Activated T-cell treated with anti-CD3 and anti-CD28 coated beads, Interleukin-2, amount 50 U/mL, for 72 hours (primary cell): ENCODE measurements at places on chromosomes 4 and X. TPM values are rescaled to one million over a fixed set of nuclear protein-coding genes. Genes with fewer than 3 reads are reported as not detected.
A peak's percentile ranks its signal among the peaks of the same experiment; 100 is the strongest.

DNA sequence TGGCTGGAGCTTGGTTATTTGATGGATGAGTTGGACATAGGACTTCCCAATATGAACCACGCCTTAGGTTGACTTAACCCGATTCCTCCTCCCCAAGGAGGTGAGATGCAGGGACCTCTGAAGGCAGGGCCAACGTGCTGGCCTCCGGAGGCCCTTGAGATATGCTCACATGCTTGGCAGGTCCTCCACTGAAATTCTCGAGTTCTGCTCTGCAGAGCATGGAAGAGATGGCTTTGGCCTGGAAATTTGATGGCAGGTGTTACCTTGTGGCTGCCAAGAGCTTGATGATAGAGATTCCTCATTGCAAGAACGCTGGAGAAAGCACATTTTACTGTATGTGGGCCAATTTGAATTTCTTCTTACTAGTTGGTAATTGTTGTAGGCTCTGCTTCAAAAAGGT, 117.4 kb upstream of the LIMCH1 start:
- H3K27me3 ChIP-seq: no peaks in the 10 kb centered on the region
- H3K36me3 ChIP-seq: no peaks in the 10 kb centered on the region
- H3K27ac ChIP-seq: no peak overlapping the region
- no peak for DNase-seq
- no peak overlapping the region for H3K4me3 ChIP-seq

GRCh38 chr4:36771411-36772153, 473.0 kb upstream of the NWD2 start:
- no peak overlapping the region for H3K4me3 ChIP-seq
- DNase-seq: no peak
- no peak overlapping the region for H3K27ac ChIP-seq
- peaks cover 8% of the 10 kb centered on the region for H3K4me1 ChIP-seq
- H3K36me3 ChIP-seq: no peaks in the 10 kb centered on the region
- no peaks in the 10 kb centered on the region for H3K27me3 ChIP-seq

DNA sequence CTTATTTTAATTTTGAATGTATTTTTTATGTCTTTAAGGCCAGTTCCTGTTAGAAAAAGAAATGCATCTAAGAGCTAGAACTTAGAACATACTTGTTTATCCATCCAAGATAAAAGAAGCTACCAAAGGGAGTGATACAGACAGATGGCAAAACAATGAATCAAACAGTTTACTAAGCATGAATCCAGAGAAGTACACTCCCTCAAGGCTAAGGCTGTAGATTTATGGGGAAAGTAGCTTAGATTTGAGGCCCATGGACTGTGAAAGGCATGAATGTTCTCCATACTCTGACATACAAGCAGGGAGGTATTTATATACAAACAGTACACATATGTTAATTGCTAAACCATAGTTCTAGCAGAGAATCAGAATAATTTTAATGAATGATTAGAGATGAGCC, 255.3 kb upstream of the NRK start:
- no peak overlapping the region for H3K4me3 ChIP-seq
- no peaks in the 10 kb centered on the region for H3K36me3 ChIP-seq
- no peaks in the 10 kb centered on the region for H3K27me3 ChIP-seq
- no peak overlapping the region for H3K27ac ChIP-seq
- H3K4me1 ChIP-seq: no peaks in the 10 kb centered on the region

Gene SFRP2
- total RNA-seq: not detected

DNA sequence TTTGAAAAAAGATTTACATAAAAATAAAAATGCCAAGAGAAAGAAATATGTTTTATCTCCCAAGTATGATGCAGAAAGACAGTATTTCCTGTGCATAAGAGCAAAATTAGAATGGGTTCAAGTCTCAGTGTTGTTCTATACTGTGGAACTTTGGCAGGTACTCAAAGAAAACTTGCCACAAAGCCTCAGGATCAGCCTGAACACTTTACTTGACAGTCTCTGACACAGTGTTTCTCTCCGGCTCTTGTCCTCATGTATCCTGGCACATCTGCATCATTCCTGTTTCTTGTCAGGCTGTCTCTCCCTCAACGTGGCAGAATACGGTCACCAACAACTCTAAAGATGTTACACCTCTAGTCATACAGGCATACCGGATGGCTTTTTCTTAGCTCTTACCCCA, 273.7 kb downstream of the ARHGAP24 start:
- no peaks in the 10 kb centered on the region for H3K36me3 ChIP-seq
- no peaks in the 10 kb centered on the region for H3K27me3 ChIP-seq
- H3K27ac ChIP-seq: no peak overlapping the region
- H3K4me3 ChIP-seq: no peak overlapping the region
- H3K4me1 ChIP-seq: no peaks in the 10 kb centered on the region

DNA sequence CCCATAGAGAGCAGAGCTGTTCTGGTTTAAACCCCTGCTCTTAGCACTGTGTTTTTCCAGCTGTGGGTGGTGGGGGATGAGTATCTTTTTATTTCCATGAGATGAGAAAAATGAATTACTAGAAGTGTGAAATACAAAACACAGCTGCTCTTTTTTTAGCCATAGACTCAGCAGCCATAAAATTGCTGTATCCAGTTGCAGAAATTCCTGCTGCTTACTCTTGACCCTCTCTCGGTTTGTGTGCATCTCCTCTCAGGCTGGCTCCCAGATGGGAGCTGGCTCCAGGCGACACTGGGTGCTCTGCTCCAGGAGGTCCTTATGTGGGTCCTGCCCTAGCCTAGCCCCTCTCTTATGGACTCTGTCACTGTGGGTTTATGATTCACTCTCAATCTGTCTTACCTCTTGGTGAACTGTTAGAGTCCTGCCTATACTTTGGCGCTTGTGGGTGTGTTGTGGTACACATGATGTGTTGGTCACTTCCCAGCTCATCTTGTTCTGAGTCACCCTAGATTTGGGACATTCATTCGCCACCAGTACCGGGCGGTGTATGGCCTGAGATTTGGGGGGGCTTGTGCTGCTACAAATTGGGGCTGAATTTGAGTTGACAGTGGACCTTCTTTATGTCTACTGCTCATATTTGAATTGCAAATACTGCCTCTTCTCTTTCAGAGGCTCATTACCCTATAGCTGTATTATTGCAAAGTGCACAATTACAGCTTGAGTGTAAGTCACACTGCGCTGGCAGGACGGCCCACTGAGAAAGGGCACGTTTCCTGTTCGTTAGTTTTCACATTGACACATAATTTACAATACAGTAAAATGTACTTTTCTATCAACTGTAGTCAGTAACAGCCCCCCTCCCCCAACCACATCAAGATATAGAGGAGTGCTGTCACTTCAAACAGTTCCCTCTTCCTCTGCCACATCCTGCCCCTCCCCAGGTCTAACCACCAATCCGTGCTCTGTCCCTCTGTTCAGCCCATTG, 46.9 kb upstream of the MSANTD1 start:
- H3K4me3 ChIP-seq: peak overlapping the region; percentile 60
- H3K27me3 ChIP-seq: no peaks in the 10 kb centered on the region
- H3K27ac ChIP-seq: peak overlapping the region; percentile 62
- DNase-seq: peak; percentile 73

Gene CSTF2
- total RNA-seq: 32.8 TPM

GRCh38 chr4:185096032-185096653, 46.9 kb upstream of the SLC25A4 start:
- H3K27me3 ChIP-seq: peaks cover 17% of the 10 kb centered on the region
- DNase-seq: peak; percentile 14
- H3K4me1 ChIP-seq: no peaks in the 10 kb centered on the region
- H3K4me3 ChIP-seq: no peak overlapping the region
- H3K36me3 ChIP-seq: no peaks in the 10 kb centered on the region
- H3K27ac ChIP-seq: no peak overlapping the region

GRCh38 chr4:163484906-163485305, 9.6 kb upstream of the TMA16 start:
- no peak overlapping the region for H3K27ac ChIP-seq
- no peaks in the 10 kb centered on the region for H3K36me3 ChIP-seq
- DNase-seq: peak; percentile 61
- no peak overlapping the region for H3K4me3 ChIP-seq
- peaks cover 11% of the 10 kb centered on the region for H3K27me3 ChIP-seq
- no peaks in the 10 kb centered on the region for H3K4me1 ChIP-seq

Gene SCARB2
- total RNA-seq: 5.1 TPM

DNA sequence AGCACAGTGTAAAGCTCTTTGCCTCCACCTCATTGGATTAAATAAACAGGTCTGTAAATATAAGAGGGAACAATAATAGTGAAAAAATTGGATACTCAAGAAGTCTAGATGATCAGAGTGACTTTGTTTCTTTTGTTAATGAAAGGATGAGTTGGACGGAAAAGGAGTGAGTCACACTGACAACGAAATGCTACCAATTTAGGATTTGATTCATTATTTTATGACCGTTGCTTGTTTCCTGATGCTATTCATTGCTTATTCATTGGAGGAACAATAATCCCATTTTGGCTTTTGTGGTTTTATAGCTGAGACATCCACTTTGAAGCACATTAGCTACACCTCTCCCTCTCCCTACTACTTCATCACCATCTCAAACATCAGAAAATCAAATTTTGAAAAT, 74.4 kb upstream of the DYNLT3 start:
- no peak for DNase-seq
- H3K4me3 ChIP-seq: no peak overlapping the region
- no peaks in the 10 kb centered on the region for H3K36me3 ChIP-seq
- H3K4me1 ChIP-seq: peaks cover 4% of the 10 kb centered on the region
- no peak overlapping the region for H3K27ac ChIP-seq

DNA sequence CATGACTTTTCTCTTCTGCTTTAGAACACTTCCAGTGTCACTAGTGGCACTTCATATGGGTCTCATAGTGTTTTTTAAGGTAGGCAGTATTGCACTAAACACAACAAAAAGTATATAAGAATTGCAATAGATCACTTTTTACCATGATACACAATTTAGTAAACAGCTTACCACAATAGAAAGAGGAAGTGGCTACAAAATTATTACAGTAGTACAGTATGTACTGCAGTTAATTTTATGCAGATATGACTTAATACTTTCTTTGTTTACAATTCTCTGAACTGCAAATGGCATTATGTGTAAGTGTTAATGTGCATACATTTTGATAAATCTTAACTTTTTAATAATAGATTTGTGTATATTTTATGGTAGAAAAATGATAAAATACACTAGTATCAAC, 157.3 kb downstream of the RRAGB start:
- no peak overlapping the region for H3K27ac ChIP-seq
- H3K36me3 ChIP-seq: no peaks in the 10 kb centered on the region
- H3K27me3 ChIP-seq: peaks cover 20% of the 10 kb centered on the region
- H3K4me1 ChIP-seq: no peaks in the 10 kb centered on the region

GRCh38 chr4:175282407-175282806, 364.2 kb downstream of the ADAM29 start:
- no peaks in the 10 kb centered on the region for H3K27me3 ChIP-seq
- no peaks in the 10 kb centered on the region for H3K36me3 ChIP-seq
- H3K27ac ChIP-seq: no peak overlapping the region
- H3K4me1 ChIP-seq: no peaks in the 10 kb centered on the region
- H3K4me3 ChIP-seq: no peak overlapping the region

Gene HS6ST2
- total RNA-seq: 0.12 TPM

Gene PDCL2
- not detected for total RNA-seq

DNA sequence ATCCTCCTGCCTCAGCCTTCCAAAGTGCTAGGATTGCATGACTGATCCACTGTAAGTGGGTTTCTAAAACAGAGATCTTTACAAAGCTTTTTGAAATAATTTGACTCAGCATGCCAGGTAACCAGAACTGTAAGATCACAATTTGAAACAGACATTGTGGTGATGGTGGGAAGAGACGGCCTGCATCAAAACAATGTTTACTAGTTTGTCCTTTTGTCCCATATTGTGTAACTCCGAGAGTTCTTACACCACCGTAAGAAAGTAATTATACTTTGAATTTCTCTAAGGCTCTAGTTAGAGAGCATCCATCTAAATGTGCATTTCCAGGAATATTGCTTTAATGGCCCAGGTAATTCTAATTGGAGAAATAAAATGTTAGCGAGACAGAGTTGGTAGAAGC, 594 bp upstream of the ARHGAP24 start:
- H3K27me3 ChIP-seq: peaks cover 23% of the 10 kb centered on the region
- peak overlapping the region; percentile 57 for H3K4me3 ChIP-seq
- H3K27ac ChIP-seq: no peak overlapping the region
- no peaks in the 10 kb centered on the region for H3K36me3 ChIP-seq
- peaks cover 6% of the 10 kb centered on the region for H3K4me1 ChIP-seq

GRCh38 chrX:39950018-39950688, 147.6 kb downstream of the BCOR start:
- no peak overlapping the region for H3K4me3 ChIP-seq
- DNase-seq: no peak
- no peaks in the 10 kb centered on the region for H3K36me3 ChIP-seq

DNA sequence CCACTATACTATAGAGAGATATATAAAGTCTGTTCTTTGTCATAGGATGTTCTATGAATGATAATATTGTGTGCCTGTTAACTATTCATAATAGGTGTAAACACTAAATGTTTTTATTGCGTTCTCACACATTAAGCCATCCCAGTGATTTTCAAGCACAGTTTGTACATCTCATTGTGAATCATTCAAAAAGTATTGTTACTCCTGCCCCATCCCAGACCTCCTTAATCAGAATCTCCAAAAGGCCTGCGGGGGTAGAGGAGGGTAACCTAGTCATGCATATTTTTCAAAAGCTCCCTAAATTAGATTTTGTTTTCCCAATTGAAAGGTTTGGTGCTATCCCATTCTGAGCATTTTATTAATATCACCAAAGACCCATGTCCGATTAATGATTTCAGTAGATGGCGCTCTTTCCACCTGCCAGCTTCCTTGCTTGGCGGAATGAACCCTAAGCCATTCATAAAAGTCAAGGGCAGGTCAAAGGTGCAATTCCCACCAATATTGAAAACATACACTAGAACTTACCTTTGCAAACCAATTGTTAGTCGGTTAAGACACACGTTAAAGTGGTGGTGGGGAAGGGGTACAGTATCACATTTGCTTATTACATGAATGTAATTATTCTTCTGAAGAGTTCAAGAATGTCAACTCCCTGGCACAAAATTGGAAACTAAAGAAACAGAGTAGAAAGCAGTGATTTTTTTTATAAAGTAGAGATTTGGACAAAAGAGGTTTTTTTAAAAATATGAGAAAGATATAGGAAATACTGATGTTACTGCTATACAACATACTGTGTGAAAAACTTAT, 5.8 kb upstream of the TET2 start:
- H3K36me3 ChIP-seq: peaks cover 2% of the 10 kb centered on the region
- H3K4me3 ChIP-seq: no peak overlapping the region
- peak; percentile 23 for DNase-seq
- no peak overlapping the region for H3K27ac ChIP-seq
- peaks cover 22% of the 10 kb centered on the region for H3K4me1 ChIP-seq
- no peaks in the 10 kb centered on the region for H3K27me3 ChIP-seq

DNA sequence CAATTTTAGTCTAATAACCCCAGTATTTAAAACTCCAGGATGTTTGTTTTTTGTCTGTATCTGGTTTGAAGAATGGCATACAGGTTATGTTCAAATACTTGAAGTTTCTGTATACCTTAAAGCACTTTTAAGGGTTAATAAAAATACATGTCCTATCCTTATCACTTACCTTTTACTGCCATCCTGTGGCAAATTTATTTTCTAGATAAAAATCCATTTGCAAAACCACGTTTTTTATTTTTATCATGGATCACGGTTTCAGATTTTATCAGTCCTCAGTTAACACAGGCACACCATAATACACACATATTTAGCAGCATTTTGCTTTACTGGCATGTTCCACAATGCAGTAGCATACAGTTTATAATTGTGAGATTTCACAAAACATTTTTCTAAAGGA, 113.3 kb upstream of the H2AZ1 start:
- H3K4me1 ChIP-seq: no peaks in the 10 kb centered on the region
- no peaks in the 10 kb centered on the region for H3K36me3 ChIP-seq
- peaks cover 33% of the 10 kb centered on the region for H3K27me3 ChIP-seq
- H3K4me3 ChIP-seq: no peak overlapping the region
- no peak for DNase-seq
